Left renal cortex interstitium (tissue), 4 donors: ENCODE measurements at places on chromosomes 7 and 10.

GRCh38 chr10:19918794-19919193 is 102.6 kb downstream of the PLXDC2 start:
- no peak for DNase-seq

DNA sequence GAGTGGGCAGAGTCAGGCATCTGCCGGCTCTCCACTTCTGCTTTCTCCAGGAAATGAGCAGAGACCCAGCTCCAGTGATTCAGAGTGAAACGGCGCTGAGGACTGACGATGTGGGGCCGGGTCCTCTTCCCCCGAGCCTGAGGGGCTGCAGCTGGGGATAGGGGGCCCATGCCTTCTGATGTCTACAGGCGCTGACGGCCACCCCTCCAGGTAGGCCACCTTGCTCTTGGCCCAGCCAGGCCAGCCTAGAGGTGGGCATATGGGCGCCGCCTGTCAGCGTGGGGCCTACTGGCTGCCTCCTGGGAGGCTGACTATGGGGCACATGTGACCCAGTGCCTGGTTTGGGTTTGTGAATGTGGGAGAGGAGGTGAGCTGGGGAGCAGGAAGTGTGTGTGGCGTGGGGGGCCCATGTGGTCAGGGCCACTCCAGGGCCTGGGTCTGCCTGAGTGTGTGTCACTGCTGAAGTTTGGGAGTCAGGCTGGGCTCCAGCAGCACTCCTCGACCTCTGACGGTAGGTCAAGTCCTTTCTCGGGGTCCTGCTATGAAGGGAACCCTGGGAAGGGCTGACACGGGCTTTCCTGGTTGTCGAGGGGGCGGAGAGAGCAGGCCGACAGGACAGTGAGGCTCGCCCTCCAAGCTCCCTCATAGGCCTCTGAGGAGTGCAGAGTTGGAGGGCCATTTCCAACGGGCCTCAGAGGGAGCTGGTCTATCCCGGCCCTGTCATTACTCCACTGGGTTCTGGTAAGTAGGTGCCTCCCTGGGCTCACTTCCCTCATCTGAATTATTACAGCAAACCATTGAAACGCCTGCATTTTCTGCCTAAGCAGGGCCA is at the start of gene WDFY4:
Gene WDFY4, plus strand, starts transcription at position 82 of the 832 bp plus-strand sequence. CDS start 24,860 bp downstream, outside the sequence.
- no peak for DNase-seq

- DNase-seq, result no peak
These were observed 31.8 kb upstream of the ABCA13 start for GRCh38 chr7:48139459-48139858.

DNA sequence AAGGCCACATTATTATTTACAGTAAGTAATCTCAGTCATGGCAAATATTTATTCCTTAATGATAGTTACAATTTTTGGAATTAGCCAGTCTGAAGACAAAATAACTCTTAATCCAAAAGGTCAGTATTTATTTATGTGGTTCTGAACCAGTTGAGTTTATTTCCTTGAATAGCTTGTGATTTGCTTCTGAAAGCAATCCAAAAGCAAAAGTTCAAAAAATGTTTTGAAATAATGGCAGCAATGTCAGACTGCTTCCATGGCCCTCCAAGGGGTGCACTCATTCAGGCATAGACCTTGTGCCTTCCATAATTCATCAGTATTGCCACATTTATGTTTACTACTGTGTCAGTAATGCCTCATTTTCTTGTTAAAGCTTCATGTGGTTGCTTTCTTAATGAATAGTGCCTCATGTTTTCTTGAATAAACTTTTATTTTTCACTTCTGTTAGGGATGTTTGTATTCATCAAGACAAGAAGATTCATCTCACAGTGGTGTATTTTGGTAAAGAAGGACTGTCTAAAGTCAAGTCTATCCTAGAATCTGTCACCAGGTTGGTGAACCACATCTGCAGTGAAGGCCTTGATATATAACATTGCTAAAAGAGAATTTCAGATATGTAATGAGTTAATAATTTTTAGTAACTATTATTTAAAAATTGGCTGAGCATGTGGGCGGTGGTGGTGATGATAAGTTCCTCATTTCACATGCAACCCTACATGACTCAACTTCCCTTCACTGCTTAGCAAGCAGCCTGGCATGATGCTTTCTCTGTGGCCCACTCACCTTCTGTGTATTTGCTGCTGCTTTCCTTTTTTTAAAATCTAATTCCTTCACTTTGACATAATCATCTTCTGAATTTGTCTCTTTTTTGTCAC is 22.0 kb downstream of the CSGALNACT2 start:
- DNase-seq, result no peak

DNA sequence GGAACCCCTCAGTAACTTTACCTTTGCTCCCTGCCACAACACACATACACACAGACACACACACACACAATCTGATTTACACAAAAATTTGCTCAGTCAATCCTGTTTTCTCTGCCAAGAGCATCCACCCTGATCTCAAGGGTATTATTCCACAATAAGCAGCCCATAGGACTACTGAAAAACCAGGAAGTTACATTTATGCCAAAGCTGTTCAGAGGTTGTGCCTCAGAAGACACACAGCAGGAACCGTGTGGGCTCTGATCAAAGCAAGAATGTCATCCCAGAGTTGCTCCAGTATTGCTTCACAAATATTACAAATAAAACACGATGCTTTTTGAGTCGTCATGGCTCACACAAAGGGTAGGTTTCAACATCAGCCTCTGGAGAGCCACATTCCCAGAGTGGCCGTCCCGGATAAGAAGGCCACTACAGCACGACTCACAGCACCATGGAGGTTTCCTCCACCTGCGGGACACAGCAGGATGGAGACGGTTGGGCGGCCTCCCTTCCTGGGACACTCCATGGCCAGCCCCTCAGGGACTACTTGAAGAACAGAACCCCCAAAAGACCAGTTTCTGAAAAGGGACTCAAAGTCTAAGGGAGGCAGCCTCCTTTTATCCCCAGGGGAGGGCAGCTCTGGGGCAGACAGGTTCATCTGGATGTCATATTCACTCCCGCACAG is 1.6 kb downstream of the AIFM2 start:
- DNase-seq, result no peak

DNA sequence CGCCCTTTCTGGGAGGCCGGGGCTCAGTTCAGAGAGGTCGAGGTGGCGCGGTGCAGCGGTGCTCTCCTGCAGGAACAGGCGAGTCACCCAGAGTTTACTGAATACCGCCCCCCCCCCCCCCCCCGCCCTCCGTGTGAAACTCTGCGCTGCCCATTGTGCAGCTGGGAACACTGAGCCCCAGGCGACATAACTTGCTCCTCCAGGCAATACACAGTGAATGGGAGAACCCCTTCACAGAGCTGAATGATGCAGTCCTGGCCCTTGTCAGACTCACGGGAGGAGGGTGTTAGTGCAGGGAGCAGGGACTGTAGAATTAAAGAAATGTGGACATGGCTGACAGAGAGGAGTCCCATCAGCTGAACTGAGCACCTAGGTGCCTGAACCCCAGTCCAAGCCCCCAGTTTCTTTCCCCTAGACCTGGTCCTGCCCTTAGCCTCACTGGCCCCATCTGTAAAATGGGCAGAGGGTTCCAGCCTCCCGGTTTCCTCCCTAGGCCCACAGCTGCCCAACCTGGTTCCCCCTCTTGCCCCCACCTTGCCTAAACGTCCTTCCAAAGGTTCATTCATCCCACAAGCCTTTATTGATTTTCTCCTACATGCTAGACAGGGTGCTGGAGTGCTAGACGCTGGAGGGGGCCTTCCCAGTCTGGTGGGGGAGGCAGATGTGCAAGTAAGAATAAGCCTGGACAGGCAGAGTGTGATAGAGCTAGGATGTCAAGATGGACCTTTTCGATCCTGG is 869 bp upstream of the LOXL4 start:
- DNase-seq, result no peak

- no peak for DNase-seq
These were observed 9.6 kb upstream of the AGMO start for GRCh38 chr7:15571301-15571878.

DNA sequence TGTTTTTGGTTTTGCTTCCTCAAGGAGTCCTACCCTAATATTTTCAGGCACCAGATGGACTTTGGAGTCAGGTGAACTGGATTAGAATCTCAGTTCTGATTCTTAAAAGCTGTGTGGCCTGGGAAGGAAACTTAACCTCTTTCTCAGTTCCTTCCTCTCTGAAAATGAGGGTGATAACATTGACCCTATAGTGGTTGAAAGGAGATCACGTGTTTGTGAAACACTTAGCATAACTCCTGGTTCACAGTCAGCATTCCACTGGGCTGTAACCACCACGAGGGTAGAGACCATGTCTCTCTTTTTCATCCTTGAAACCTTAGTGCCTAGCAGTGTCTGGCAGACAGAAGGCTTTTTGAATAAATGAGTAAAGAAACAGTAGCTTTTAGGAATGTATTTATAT is 16.7 kb downstream of the LSMEM1 start:
- no peak for DNase-seq

DNA sequence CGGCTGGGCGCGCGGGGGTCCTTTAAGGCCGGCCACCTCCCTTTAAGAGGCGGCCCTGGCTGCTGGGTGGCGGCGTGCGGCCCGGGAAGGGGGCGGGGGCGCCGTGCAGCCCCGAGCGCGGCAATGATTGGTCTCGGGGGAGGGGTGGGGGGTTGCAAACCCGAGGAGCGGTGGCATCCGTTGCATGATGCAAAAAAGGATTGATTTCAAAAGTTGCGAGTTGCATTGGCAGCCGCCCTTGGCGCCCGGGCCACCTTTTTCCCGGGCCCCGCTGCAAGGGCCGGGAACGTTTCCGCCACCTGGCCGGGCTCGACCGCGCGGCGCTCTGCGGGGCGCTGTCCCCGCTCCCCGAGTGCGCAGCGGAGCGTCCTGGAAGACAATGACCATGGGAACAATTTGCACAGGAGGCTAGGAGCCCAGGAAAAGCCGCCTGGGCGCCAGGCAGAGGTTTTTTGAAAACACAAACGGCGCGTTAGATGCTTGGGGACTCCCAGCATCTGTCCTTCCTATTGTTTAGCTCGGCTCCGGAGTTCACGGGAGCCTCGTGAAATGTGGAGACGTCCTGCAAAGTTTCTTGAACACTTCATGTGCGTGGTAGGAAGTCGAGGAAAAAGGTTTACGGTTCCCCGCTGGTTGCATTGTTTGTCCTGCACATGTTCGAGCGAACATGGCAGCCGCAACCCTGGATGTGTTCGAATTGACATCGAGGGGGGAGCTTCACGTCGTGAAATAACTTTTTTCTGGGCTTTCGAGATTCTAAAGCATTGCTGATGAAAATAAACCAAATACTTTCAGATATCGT is at the start of gene SEPHS1:
Gene SEPHS1, minus strand, starts transcription at position 78 of the 802 bp plus-strand sequence. CDS start 3,343 bp downstream, outside the sequence.
- peak; percentile 57 for DNase-seq

GRCh38 chr10:35089611-35090161 is 455 bp downstream of the CUL2 start:
- no peak for DNase-seq

DNA sequence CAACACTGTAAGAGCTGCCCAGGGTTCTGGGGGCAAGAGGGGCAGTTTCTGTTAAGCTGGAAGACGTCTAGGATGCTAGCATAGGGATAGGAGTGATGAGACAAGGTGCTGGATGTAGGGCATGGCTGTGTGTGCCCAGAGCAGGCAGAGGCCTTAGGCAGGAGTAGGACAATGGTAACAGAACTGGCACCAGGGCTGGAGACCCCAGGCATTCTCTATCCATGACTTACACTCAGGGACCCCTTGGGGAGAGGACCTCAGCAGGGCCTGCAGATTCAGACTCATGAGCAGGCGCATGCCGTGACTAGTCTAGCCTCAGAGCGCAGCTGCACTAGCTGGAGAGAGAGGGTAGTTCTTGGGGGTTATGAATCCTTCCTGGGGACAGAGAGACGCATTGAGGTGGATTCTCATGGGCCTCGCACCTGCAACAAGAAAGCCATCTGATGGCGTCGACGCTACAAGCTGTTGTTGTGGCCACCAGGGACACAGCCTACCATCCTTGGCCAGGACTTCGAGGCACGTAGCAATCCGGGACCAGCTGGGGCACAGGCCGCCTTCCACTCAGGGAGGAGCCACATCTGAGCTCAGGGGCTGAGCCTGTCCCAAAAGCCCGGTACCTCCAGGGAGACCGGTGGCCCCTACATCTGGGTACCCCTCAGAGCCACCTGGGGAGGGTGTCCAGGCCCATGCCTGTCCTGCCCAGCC is 474.1 kb downstream of the PTPRN2 start:
- DNase-seq, result no peak

- DNase-seq, result no peak
These were observed 5.8 kb upstream of the SAMD8 start for GRCh38 chr10:75105576-75106197.

GRCh38 chr7:11294218-11294617 is 320.5 kb downstream of the PHF14 start:
- DNase-seq, result no peak
